RPMI7951 (cell line): ENCODE measurements at places on chromosomes 5 and 9. TPM values are rescaled to one million over a fixed set of nuclear protein-coding genes. Genes with fewer than 3 reads are reported as not detected.

Gene SLC36A3
- not detected in 2 replicates for total RNA-seq

Gene PCDH12
- not detected in 2 replicates for total RNA-seq

Gene LVRN
- 0.20 and 0.60 TPM in 2 replicates for total RNA-seq

Gene FBP2
- not detected in 2 replicates for total RNA-seq

Gene PDE8B
- not detected in 2 replicates for total RNA-seq

Gene TMEM171
- 9.4 and 11.9 TPM in 2 replicates for total RNA-seq

Gene PTPDC1
- 9.5 and 11.3 TPM in 2 replicates for total RNA-seq

Gene KIF27
- total RNA-seq, result 0.10 TPM in 1 of 2 replicates, not detected in the other

Gene ALG2
- 49.4 and 55.6 TPM in 2 replicates for total RNA-seq

Gene SLC9A3
- total RNA-seq, result 0.84 and 0.88 TPM in 2 replicates

GRCh38 chr9:89325733-89326132, 7.4 kb downstream of the SECISBP2 start:
- DNase-seq, result no peak

DNA sequence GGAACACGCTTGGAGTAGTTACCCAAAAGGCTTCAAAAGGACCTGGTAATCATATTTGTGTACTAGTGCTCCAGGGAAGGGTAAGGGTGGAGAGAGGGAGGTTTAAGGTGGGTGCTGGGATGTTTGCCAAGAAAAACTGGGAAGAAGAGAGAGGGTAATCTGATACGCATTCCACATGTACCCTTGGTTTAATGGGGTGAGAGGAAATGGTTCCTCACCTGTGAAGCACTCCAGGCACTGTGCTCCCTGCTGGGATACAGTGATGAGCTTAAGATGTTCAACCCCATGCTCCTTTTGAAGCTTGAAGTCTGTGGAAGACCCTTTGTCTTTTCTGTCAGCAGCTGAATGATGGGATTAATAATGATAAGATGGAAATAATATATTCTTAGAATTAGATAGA, 98.4 kb downstream of the COX7C start:
- no peak for DNase-seq

DNA sequence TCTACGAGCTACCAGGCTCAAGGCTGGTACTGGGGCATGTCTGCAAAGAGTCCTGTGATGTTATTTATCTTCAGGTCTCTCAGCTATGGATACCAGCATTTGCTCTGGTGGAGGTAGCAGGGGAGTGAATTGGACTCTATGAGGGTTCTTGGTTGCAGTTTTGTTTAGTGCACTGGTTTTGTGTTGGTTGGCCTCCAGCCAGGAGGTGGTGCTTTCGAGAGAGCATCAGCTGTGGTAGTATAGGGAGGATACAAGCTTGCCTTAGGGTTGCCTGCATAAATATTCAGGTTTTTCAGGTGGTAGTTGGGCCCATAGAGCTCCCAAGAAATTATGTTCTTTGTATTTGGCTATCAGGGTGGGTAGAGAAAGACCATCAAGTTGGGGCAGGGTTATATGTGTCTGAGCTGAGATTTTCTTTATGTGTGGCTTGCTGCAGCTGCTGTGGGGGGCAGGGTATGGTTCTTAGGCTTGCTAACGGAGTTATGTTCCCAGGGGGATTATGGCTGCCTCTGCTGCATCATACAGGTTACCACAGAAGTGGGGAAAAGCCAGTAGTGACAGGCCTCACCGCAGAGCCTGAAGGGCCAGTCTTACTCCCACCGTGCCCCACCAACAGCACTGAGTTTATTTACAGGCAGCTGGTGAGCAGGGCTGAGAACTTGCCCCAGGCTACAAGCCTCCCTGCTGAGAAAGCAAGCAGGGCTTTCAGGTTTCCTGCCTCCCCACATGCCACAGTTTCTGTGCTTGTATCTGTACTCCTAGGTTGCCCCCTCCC, 9.7 kb upstream of the RIOK2 start:
- DNase-seq, result peak; percentile 90

- no peak for DNase-seq
Observed at GRCh38 chr9:70510157-70510770, 95.8 kb upstream of the KLF9 start.

- DNase-seq, result no peak
Observed at GRCh38 chr9:1156794-1157550, 106.8 kb downstream of the DMRT2 start.

- DNase-seq, result no peak
Observed at GRCh38 chr5:40258222-40258621, 421.5 kb upstream of the PTGER4 start.

- no peak for DNase-seq
Observed at GRCh38 chr9:1051210-1051583, 1.0 kb downstream of the DMRT2 start.

GRCh38 chr5:33840927-33841547, 50.8 kb downstream of the ADAMTS12 start:
- DNase-seq, result no peak

- DNase-seq, result no peak
Observed at GRCh38 chr5:112189391-112189790, 229.7 kb downstream of the EPB41L4A start.

DNA sequence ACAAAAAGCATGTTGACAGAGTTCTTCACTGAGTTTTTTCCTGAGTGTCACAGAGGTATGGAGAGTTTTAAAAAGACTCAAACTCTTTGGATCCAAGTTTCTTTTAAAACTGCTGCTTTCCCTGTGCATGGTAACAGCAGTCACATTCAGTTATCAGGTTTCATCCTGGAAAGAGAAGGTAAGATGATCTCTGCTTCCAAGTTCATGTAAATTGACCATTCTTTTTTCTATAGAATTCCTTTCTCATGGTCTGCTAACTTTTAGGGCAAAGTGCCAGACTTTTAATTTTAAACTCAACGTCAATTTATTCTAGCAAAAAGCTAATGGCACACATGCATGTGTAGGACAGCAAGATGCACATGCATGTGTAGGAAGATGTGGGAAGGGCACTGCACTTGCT, 52.5 kb upstream of the PRLR start:
- no peak for DNase-seq

DNA sequence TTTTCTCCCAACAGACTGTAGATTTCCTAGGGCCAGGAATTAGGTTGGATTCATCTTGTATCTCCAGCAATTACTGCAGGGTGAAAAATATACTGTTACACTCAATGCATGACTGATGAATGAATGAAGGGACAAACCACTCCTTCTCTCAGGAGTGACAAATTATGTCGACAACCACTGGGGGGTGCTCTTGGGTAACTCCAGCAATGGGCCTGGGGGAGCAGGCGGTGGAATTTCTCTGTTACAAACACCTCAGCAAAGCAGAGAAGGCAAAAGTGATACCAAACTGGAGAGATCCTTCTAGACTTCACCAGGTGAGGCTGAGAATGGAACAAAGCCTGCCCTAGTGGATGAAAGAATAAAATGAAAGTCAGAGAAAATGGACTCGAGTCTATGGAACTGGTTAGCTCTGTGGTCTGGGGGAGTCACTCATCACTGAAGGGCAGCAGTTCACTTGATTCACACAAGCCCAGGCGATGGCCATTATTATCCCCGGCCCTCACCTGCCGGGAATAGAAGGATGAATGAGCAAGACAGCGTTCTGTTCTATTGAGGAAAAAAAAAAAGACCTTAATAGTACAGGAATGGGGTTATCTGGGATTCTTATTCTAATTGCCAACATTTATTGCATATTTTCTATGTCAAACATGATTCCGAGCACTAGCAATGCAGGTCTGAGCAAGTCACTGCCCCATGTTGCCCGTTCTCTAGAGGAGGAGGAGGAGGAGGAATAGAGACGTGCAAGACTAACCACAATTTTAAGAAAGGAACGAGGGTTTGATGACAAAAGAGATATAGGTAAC, 341.1 kb downstream of the ASTN2 start:
- DNase-seq, result no peak

DNA sequence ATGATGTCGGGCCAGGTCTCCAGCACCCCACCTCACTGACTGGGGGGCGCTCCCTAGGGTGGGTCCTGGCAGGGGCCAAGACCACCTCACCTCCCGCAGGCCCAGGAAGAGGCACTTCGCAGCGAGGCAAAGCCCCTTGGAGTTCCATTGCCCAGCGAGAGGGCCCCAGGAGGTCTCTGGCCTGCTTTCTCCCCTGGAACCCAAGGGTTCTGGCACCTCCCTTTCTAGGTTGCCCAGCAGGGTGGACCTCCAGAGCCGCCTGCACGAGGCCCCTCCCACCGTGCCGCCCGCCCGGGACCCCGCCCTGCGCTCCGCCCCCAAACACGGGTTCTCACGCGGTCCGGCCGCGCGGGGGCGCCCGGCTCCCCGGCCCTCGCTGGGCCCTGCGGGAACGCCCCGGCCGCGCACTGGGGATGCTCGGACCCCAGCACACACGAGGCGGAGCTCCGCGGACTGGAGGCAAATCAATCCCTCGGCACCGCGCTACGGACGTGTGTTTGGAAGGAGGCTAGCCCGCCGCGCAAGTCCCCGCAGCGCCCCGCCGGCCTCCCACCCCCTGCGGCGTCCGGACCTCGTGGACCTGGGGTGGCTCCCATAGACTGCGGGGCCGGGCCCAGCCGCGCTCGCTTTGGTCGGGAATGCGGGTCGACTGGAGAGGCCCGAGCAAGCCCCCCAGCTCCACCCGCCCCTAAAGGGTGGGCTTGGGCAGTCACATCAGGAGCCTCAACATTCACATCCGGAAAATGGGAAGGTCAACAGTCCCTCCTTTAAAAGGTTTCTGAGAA, 99.5 kb upstream of the LMX1B start:
- peak; percentile 49 for DNase-seq

GRCh38 chr9:75892216-75892911, 1.9 kb downstream of the PCSK5 start:
- DNase-seq, result no peak

DNA sequence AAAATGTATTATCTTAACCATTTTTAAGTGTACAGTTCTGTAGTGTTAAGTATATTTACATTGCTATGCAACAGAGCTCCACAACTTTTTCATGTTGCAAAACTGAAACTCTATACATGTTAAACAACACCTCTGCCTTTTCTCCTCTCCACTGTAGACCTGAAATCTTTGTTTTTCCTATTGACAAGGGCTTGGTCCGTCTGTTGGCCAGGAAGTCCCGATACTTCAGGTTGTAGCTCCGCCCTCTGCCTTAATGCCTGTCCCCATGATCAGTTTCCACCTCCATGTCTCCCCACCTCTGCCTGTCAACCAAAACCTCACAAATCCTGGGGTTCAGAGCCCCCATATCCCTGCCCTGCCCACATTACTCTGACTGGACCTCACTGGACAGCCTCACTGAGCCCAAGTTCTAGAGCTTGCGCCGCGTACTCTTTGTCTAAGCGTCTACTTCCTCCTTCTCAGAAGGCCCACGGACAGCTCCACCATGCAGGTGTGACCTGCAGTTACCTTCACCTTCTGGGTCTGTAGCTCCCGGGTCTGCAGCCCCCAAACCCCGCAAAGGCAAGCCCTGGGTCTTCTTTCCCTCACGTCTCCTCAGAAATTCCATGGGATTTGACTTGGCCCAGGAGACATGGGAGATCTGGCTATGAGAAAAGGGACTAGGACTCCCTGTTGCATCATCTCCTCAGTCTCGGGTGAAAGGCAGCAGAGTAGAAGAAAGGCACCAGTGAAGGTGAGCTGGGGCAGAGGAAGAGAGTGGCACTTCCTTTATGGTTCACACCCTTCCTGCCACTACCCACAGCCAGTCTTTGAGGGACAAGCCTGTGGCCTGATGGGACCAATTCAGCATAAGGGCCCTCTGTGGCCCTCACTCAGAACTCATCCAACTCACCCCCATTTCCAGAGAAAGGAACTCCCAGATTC, 8.0 kb downstream of the GLIPR2 start:
- DNase-seq, result no peak

GRCh38 chr9:79694676-79695400, 123.1 kb downstream of the TLE4 start:
- peak; percentile 70 for DNase-seq

- DNase-seq, result peak; percentile 94
Observed at GRCh38 chr9:129570450-129571297, 50.2 kb downstream of the C9orf50 start.

GRCh38 chr5:158857976-158858375, 241.7 kb downstream of the EBF1 start:
- DNase-seq, result no peak

DNA sequence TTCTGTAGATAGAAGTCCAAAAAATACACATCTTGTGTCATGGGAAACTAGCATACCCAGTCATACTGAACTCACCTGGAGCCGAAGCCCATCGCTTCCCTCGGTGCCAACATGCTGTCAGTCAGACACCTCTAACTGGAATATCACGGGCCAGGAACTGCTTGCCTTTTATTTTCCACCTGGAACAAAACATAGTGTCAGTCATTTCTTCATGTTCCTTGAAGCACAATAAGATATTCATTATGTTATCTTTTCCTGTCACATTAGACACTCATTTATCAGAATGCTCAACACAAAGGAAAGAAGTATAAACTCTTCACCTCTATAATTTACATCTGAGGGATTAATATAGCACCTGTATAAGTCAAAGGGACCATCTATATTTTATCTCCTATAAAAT, 674.4 kb downstream of the PTPRD start:
- DNase-seq, result no peak

- no peak for DNase-seq
Observed at GRCh38 chr5:63878788-63879187, 83.5 kb downstream of the HTR1A start.

DNA sequence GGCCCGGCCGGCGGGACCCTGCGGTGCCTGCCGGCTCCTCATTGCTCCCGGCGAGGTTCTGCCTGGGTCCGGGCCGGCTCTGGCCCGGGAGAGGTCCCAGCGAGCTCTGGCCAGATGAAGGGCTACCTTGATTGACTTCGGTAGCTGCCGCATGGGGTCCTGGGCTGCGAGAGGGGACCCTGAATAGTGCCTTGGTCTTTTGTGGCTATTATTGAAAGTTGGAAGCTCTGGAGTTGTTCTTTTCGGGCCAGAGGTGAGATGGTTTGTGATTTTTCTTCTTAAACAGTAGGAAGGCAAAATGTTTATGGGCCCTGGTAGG, 635 bp downstream of the NAA35 start:
- no peak for DNase-seq

GRCh38 chr5:92144824-92145223, 761.7 kb upstream of the ARRDC3 start:
- no peak for DNase-seq

- DNase-seq, result no peak
Observed at GRCh38 chr9:28158451-28158850, 585.2 kb upstream of the C9orf72 start.

- DNase-seq, result no peak
Observed at GRCh38 chr5:134610725-134611124, 21.9 kb downstream of the SAR1B start.

DNA sequence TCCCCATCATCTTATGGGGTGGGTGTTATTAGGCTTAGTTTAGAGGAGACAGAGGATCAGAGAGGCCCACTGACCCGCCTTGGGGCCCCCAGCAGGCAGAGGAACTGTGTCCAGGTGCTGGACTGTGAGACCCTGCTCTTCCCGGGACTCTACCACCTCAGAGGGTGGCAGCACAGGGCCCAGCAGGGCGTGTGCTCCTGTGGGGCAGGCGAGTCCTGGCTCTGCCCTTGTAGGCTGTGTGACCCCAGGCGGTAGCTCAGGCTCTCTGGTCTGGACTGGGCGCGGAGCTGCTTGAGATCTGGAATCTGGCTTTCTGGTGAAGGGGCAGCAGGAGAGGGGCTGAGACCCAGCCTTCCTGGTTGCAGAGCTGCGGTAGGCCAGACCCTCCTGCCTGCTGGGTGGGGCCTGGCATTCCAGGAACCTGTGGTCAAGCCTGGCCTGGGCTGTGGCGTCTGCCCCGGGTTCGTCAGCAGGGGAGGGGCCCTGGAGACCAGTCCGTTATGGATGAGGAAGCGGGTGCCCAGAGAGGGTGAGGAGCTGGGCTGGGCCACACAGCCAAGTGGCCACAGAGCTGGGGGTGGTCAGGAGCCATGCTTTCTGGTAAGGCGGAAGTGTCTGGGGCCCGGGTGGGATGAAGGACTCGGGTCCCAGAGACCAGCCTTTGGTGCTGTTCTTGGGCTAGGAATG, 46.5 kb downstream of the RXRA start:
- no peak for DNase-seq

GRCh38 chr9:85290019-85290418, 451.7 kb downstream of the AGTPBP1 start:
- DNase-seq, result no peak
